Bone marrow (tissue), 2 donors: ENCODE measurements at places on chromosomes 4 and X.
A peak's percentile ranks its signal among the peaks of the same experiment; 100 is the strongest.

- DNase-seq = no peak
These were observed 159.8 kb downstream of the CPEB2 start for GRCh38 chr4:15162046-15162445.

DNA sequence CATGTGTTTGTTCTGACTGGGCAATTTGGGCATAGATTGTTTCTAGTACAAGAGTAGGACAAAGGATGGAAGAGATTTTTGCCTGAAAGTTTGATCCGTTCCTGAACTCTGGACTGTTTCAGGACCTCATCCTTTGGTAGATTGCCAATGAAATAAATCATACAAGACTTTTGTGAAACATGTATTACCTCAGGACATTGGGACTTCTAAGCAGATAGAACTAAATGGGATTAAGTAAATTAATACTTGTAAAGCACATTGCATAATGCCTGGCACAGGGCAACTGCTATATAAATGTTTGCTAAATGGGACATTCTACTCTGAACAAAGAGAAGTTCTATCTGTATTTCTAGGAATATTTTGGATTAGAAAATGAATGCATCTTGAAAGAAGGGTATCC, 164.8 kb upstream of the RPS6KA3 start:
- DNase-seq = no peak

GRCh38 chr4:157050561-157050960, 25.4 kb upstream of the GLRB start:
- DNase-seq = no peak

GRCh38 chr4:74426101-74426500, 18.8 kb upstream of the AREG start:
- peak; percentile 42 for DNase-seq

- no peak for DNase-seq
These were observed 43.5 kb downstream of the GATB start for GRCh38 chr4:151717314-151717713.

GRCh38 chr4:168183717-168184571, 91.6 kb downstream of the ANXA10 start:
- DNase-seq = peak; percentile 16

DNA sequence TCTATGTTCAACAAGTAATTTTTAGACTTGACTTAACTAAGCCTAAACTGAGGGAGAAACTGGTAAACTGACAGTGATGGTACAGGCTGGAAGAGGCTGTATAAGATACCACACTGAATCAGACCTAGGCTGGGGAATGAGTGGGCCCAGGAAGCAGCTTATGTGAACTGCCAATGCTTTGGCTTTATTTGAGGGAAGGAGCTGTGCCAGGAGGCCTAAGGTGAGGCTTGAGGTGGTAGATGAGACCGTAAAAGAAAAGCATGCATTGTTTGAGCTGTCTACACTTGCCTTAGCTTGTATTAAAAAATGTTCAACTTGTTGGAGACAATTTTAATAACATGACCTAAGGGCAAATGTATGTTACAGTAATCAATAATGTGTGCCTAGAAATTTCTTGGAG, 96.2 kb downstream of the RS1 start:
- no peak for DNase-seq

- DNase-seq = no peak
These were observed 24.6 kb upstream of the LAP3 start for GRCh38 chr4:17552427-17552826.

DNA sequence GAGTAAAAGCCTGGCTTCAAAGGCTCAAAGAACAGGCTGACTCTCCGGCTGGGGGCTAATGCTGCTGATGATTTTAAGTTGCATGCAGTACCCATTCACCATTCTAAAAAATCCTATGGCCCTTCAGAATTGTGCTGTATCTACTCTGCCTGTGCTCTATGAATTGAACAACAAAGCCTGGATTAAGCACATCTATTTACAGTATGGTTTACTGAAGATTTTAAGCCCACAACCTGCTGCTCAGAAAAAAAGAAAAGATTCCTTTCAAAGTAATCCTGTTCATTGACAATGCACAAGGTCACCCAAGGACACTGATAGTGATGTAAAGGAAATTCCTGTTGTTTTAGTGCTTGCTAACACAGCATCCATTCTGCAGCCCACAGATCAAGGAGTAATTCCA, 84.9 kb upstream of the SFRP2 start:
- no peak for DNase-seq

DNA sequence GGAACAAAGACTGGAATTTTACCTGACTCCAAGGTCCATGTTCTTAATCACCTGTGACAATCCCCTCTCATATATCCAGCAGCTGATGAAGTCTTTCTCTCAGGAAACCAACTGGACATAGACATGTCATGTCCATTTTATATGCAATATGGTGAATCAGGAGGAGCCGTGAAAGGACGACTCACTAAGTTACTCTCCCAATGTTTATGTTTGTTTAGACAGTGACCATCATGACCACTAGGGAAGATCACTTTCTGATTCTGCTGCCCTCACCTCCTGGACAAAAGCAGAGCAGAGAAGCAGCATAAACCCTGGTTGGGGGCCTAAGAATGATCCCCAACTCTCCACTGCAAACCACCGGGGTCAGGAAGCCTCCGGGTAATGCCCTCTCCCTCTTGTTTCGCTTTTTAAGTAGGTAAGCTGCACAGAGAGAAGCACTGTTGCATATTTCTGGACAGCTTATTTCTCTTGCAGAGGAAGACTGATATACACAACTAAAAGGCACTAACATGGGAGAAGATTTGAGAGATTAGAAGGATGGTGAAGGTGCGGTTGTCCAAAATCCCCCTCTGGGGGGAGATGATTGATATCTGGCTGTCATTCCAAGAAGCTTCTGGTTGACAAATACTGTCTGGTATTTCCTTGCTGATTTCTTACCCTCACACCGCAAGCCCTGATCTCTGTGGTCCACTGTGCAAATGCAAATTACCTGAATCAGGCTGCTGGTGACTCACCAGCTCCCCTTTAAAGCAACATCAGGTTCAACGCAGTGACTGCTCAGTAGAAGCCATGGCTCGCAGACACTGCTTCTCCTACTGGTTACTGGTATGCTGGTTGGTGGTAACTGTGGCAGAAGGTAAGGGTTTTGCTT, at the start of gene ODAPH:
TSS of gene ODAPH (plus strand) at position 773 of the 871 bp plus-strand sequence. CDS start at position 790, 17 bp downstream.
- DNase-seq = no peak

DNA sequence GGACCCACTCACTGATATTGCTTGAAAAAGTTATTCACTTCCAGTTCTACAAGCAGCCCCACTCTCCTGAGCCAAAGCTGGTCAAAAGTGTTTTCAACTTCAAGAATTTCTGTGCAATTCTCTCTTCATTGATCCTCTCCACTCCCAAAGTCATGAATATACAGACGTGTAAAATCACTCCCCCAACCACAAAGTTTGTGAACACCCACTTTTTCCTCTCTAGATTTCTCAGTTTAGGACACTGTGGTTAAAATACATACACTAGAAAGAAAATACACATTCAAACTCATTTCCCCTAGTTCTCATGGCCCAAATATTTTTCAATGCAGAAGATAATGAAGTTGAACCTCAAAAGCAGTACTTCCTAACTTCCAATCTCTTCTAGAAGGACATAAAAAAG, 116.3 kb downstream of the MSN start:
- no peak for DNase-seq

- no peak for DNase-seq
These were observed 5.1 kb downstream of the ELF4 start for GRCh38 chrX:130105244-130105643.

- DNase-seq = no peak
These were observed 1.2 kb upstream of the TADA2B start for GRCh38 chr4:7041801-7042502.

DNA sequence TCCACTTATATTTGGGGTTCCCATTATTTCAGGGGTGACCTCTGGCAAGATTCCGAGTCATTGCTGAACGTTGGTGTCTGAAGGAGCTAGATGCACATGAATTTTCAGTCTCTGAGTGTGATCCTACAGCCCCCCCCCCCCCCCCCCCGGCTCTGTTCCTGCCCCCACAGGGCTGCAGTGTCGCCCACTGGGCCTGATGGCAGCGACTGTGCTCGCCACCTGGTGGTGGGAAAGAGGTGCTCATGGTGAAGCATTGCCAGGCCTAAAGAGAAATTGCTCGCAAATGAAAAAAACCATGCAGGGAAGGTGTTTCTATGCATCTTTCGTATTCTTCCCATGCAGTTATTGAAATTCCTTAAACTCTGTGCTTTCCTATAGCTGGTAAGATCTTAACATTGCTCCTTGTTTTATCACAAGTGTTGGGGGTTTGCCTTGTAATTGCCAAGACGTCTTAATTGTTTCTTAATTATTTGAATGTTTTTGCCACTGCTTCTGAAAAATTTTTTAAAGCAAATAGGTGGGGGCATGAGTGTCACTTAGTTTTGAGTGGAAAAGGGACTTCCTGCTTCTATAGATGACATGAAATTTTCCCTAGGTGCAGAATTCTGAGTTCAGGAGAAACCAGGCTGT, 63.2 kb downstream of the CLDN22 start:
- DNase-seq = peak; percentile 2

GRCh38 chrX:46777971-46778810, 19.3 kb upstream of the SLC9A7 start:
- no peak for DNase-seq

GRCh38 chrX:37746951-37747350, 32.9 kb upstream of the CYBB start:
- no peak for DNase-seq

GRCh38 chrX:26606971-26607370, 391.0 kb downstream of the MAGEB5 start:
- no peak for DNase-seq
